Mammary epithelial cell (primary cell): ENCODE measurements at places on chromosomes 7 and 10.

DNA sequence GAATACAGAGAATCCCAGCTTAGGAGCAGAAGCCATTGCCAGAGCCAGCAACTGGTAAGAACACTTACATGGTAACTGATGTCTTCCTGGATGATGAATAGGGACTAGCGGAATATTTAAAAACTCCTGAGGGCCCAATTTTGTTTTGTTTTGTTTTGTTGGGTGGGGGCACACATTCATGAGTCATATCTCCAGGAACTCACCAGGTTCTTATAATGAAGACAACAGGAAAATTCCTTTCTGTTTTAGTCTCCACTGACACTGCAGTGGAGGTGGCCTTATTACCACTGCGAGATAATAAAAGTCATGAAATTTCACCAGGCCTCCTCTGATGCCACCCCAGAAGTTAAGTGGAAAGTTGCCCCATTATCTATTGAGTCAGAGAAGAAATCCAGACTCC, 6.6 kb upstream of the CUZD1 start:
- peak; percentile 11 for DNase-seq

DNA sequence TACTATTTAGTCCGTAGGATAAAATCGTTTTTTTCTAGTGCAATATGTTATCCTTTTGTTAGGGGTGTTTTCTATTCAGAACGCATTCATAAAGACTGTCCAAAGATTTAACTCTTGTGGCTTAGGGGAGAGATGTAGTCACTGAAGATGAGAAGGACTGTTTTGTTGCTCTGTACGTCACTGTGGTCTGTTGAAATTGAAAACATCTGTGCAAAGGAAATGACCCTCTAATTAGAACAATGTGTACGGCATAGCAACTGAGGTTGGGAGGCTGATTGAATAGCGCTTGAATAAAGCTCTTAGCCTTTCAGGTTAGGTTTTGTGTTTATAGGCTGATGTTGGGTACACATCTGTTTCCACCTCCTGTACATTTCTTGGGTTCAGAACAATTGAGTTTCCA, 453.4 kb upstream of the AKR1E2 start:
- no peak for DNase-seq

DNA sequence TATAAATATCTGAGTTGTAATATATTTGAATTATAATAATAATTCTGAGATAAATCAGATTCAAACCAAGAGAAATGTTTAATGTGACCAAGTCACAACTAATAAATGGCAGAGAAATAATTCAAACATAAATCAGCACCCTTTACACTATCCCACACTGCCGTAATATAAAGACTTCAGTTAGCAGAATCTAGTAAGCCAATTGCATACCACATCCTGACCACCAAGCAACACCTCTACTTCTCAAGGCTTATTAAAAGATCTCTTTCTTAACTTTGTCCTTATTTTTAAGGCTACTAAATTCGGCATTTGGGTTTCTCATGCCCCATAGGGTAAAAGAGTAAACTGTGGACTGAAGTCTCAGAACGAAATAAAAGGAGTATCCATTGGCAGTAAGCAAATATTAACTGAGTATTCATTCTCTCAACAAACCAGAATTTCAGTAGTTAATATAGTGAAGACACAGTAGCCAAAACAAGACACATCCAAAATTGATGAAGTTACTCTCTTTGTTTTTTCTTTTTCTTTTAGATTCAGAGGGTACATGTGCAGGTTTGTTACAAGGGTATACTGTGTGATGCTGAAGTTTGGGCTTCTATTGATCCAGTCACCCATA, 14.8 kb downstream of the ACBD5 start:
- DNase-seq, result no peak

DNA sequence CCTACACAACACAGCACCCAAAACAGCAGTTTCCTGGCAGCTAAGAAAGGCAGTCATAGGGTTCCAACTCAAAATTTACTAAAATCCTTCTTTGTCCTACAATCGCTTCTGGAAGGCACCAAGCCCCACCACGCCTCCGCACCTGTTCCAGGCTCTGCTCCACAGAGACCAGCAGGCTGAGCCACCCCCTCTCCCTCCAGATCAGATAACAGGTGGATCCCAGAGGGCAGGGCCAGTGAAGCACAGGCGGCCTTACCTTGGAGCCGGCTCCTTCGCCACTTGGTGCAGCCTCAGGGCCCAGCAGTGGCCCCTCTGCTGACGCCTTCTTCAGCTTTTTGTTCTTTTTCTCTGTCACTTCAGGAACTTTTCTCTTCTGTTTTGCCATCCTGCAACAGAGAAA, 33.0 kb downstream of the ZFAND2A start:
- no peak for DNase-seq

GRCh38 chr7:99767662-99768061, 16.3 kb downstream of the CYP3A4 start:
- DNase-seq, result no peak
